Activated CD4-positive, CD25-positive, alpha-beta regulatory T cell treated with anti-CD3 and anti-CD28 coated beads, Interleukin-2, amount 50 U/mL, for 24 hours (primary cell): ENCODE measurements at places on chromosomes 4 and X.

DNA sequence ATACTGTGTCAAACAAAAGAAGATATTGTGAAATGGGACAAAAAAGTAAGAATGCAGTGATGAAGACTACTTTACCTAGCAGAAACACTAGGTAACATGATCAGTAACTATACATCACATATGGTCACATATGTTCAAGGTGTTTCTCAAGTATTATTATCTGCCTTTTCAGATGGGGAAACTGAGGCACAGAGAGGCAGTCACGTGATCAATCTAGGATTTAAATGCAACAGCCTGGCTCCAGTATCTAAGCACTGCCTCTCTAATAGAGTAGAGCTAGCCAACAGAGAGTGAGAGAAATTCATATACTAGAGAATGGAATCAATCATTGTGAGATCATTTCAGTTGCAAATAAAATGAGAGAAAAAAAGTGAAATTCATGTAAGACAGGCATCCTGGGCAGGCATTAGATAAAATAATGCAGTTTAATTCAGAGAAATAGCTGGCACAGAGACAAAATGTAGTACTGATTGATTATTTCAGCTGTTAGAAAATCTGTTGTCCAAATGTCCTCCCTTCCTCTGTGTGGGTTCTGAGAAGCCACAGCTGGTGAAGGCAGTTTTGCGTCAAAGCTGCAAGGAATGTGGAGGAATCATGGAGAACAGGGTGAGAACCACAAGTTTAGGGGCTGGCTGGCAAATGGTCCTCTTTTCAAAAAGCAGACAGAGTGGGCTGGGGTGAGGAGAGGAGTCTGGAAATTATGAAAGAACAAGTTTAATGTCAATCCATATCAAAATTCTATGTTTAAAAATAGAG lies 26.0 kb downstream of the SMIM43 start:
- ATAC-seq: no peak

- ATAC-seq: no peak
These were observed 129.1 kb downstream of the ARHGAP10 start for GRCh38 chr4:147860960-147861359.

GRCh38 chrX:55794405-55794804 lies 76.9 kb downstream of the RRAGB start:
- no peak for ATAC-seq

DNA sequence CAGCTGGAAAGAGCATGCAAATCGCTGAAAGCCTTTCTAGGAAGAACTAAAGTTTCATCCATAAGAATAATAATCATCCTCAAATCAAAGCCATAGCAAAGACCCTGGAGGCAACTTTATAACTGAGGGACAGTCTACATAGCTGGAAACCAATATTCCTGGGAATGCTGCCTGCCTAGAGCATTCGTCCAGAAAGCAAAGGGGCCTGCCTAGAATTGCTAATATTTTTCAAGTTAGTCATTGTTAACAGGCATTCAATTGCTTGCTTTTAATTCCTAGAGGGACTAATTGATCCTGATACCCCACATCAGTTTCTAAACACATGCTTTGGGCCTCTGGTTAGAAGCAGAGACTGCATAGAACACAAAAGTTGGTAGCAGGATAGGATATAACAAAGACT lies 4.2 kb upstream of the PPARGC1A start:
- ATAC-seq: no peak

DNA sequence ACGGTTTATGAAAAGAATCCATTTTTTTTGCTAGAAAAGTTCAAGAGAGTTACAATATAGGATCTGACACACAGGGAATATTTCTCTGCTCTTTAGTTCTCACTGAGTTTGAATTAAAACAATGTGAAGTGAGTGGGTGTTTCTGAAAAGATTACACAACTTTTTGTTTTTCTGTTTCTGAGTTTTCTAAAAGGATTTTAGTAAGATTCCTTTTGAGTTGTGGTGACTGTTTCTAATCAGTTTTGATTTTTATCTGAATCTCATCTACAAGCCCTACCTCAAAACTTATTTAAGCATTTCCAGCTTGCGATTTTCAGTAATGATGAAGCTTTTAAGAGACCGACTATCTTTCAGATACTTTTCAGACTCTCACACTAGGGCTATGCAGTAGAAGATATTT lies 141.7 kb downstream of the GPAT3 start:
- no peak for ATAC-seq

DNA sequence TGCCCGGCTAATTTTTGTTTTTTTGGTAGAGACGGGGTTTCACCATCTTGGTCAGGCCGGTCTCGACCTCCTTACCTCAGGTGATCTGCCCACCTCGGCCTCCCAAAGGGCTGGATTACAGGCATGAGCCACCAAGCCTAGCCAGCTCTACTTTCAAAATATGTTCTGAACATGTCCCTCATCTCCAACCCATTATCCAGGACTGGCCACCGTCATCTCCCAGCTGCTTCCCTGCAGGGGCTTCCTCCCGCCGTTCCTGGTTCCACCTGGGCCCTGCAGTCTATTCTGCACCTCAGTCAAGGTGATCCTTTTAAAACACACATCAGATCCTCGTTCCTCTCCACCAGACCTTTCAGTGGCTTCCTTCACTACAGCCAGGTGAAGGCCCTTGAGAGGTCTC lies 80.9 kb upstream of the NKX1-1 start:
- no peak for ATAC-seq

- peak; percentile 25 for ATAC-seq
These were observed 663 bp downstream of the CXorf38 start for GRCh38 chrX:40646489-40647306.

DNA sequence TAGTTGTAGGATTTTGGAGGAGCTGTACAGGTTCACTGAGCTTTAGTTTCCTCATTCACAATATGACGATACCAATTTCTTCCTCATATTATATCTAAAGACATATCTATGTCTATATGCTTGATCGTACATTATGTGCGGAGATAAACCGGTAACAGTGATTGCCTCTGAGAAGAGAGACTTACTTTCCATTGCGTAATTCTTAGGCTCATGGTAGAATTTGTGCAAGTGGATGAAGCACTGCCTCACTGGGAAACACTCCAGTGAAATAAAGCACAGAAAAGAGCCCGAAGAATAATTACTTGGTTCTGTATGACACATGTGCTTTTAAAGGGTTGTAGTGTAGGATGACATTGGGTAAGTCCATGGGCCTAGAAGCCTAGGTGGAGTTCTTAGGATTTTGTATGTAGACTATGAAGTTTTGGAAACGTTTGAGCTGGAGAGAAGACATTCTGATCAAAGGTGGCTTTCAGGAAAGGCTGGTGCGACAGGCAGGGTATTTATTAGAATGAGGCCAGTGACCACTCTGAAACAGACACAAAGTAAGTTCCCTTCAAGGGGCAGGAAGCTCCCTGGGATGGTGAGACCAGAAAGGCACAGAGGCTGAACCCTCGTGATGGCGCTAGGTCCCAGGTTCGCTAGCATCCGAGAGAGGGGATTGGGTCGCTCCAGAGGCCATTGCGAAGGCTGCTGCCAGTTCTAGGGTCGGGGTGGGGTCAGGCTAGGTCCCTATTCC lies 649 bp upstream of the VBP1 start:
- ATAC-seq: peak; percentile 24

DNA sequence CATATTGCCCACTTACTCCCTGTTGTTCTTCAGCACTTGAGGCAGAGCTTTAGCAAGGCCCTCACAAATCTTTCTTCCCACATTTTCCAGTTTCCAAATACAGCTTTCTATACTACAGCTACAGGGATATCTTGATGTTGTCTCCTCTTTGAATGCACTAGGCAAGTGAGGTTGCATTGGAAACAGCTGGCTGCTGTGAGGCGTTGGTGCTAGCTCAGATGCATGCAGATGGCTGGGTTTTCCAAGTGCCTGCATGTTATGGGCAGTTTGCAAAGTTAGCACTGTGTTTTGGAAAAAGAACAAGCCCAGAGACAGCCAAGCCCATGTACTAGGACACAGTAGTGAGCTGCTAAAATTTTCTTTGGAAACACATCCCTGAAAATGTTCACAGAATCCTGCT lies 315.1 kb upstream of the RASGEF1B start:
- no peak for ATAC-seq

DNA sequence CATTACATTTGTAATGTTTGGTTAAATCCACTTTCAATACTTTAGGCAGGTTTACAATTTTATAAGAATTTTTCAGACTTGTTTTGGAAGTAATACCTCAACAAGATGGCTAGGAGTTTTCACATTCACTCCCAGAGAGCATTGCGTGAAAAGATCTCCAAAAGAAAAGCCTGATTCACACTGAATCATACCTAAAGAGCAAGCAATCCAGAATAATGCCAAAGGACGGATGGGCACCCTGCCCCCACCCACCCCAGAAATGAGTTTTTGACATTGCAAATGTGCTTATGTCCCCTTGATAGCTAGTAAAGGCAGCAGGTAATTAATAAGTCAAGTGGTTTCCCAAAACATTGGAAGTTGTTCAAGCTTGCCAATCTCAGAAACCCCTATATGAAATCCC lies 557.7 kb upstream of the TENM3 start:
- ATAC-seq: no peak

GRCh38 chr4:46425775-46426400 lies 36.0 kb upstream of the GABRA2 start:
- no peak for ATAC-seq

- no peak for ATAC-seq
These were observed 16.1 kb downstream of the NSG1 start for GRCh38 chr4:4402966-4403365.

GRCh38 chrX:12548341-12548740 lies 242.9 kb upstream of the PRPS2 start:
- ATAC-seq: no peak

GRCh38 chrX:132539611-132540010 lies 50.8 kb upstream of the MBNL3 start:
- no peak for ATAC-seq

DNA sequence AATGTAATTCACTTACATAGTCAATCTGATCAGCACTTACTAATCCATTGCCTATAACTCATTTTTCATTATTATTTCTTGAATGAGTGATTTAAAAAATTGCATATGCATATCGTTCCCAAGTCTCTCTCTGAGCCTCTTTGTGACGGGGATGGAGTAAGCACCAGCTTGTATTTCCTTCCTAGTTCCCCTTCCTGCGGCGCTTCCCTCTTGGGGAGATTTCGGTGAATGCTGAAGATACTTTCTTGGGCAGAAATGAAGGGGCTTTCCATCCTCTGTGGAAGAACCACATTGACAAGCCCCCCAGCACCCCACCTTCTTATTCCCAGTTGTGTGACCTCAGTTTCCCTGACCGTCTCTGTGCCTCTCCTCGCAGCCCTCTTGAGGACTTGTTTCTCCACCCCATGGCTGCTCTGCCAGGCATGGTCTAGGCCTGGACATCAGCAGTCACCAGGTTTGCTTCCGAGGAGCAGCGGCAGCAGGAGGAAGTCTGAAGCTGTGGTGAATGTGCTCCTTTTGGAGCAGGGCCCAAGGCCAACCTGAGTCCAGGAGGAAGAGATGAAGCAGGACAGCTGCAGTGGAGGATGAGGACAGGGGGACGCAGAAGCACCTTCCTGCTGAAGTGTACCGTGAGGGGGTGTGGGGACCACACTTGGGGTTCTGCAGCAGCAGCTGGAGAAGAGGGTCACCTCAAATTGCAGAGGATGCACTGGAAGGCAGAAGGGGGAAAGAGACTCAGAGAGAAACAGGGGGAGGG lies 124.9 kb downstream of the IRF2 start:
- no peak for ATAC-seq

DNA sequence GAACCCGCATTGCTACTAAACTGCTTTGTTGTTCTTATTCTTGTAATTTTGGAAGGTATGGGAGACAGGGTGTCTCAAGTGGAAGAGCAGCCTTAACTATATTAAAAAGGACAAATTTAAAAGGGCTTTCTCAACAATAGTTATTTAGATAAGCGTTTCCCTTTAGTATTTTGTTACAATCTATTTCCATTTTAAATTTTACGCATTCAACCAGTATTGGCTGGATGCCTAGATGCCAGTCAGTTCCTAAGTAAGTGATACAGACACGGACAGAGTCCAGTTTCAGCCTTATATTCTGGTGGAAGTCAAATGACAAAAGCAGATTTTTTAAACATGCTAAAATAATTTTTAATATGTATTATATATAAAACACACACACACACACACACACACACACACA lies 28.3 kb downstream of the FAT1 start:
- ATAC-seq: no peak

DNA sequence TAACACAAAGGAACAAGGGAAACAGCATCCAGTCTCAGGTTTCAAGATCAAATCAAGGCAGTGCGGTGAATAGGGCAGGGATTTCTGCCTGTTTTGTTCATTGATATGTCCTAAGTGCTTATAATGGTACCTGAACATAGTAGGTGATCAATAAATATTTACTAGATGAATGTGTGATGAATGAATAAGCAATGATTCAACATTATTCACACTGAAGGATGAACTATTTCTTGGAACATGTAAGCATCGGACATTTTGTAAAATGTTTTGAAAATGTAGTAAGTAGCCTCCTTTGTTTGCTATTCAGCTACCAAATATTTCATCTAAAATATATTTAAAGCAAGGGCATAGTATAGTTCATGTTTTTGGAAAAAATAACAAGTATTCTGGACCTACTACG lies 67.8 kb downstream of the USP38 start:
- ATAC-seq: no peak

DNA sequence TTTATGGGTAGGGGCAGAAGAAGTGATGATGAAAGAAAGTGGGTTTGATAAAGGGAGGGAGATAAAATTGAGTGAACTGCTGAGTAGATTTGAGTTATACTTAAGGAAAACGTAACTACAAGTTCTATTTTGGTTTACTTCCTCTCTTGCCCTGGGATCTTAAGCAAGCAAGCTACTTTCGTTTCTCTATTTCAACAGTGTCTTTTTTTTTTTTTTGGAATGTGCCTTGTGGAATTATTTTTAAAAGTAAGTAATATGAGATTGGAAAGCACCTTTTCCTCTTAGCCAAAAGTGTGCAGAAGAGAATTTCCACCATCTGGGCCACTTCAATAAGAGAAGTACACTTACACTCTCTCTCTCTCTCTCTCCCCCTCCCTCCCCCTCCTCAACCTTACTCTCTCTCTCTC lies 16.0 kb upstream of the C4orf36 start:
- no peak for ATAC-seq

GRCh38 chr4:63583561-63583960 lies 825.7 kb downstream of the TECRL start:
- no peak for ATAC-seq

DNA sequence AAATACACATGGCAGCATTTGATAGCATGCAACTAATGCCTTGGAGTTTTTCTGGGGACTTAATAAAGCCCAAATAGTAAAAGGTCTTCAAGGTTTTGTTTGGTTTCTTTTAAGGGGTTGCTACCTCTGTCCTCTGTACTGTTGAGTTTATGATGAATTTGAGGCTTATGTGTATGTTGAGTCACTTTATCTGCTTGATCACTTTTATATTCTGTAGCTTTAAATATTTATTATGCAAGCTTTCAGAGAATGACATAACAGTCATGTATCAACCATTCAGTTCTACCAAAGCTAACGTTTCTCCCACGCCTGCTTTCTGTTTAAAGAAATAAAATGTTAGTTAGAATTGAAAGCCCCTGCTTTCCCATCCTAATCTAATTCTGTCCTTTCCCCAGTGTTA lies 122.2 kb downstream of the NHS start:
- no peak for ATAC-seq

- no peak for ATAC-seq
These were observed 41.3 kb upstream of the ANK2 start for GRCh38 chr4:113008135-113008534.
